Stimulated activated CD4-positive, alpha-beta T cell treated with anti-CD3 and anti-CD28 coated beads, Interleukin-15, amount 100 ng/mL, for 1 hour (primary cell): ENCODE measurements at places on chromosomes 6 and 20.

DNA sequence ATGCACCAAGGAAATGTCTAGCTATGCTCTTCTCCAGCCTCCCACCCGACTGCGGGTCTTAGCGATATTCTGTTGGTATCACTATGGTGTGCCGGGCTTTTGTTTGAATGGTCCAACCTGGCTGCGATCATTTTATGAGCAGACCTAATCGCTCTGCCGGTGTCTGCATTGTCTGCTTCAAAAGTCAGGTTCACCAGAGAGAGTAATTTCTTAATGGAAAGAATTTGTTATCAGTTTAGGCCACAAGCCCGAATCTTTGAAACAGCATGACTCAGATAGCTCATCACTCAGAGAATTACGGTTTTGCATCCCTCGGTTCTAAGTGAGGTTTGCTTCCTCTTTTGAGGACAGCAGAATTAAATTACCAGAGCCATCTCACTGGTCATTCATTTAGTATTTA is 521.0 kb upstream of the ARID1B start:
- DNase-seq, result no peak

- no peak for DNase-seq
Measured at GRCh38 chr6:26363882-26364701, 906 bp upstream of the BTN3A2 start.

DNA sequence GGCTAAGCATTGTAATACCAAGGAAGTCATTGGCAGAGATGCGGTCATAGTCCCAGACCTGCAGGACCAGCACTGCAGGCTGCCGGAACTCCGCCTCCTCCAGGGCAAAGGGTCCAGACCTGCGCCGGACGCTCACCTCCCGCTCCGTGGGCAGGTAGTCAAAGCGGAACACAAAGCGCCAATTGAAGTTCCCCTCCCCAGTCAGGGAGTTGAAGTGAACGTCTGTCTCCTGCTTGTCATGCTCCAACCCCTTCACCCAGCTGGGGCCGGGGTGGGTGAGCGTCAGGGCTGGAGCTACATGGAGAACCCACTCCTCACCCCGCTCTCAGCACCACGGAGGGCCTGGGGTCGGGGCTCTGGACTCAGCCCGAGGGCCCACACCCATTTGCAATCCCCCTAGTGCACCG is 18.2 kb downstream of the ERGIC3 start:
- no peak for DNase-seq

DNA sequence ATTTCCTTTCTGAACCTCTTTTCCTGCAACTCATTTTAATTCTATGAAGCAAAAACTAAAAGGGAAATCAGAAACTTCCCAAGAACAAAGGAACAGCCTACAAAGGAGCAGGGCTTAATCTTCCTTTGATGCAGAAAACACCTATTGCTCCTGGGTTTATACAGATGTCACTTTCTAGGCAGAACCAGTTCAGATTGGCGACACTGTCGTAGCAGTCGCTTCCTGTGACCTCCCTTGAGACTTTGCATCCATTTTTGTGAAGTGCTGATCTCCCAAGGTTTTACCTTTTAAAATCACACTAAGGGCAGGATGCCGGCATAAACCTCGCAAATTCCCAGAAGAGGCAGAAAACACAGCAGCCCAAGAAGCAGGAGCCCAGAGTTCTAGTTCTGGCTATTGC is 40.1 kb downstream of the JAG1 start:
- DNase-seq, result no peak

GRCh38 chr6:36414481-36414880 is 27.0 kb upstream of the ETV7 start:
- no peak for DNase-seq

DNA sequence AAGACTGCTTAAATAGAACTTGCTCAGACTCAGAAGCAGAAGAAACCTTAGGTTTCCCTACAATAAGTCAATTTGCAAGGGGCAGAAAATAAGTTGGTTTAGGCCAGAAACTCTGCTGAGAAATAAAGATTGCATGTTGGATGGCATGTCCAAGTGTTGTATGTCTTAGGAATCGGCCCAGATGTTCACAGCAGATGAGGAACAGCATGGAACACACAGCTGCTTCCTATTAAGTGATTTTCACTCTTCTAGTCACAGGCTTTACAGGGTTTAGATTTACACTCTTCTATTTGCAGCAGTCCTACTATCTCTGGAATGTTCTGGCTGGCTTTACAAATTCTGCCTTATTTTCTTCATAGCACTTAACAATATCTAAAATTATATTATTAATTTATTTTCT is 3.2 kb downstream of the ZKSCAN4 start:
- DNase-seq, result no peak
